CD4-positive, alpha-beta T cell treated with Interleukin-6 at 100 ng/mL for 8 hours (primary cell): ENCODE measurements at places on chromosomes 6 and 20.

DNA sequence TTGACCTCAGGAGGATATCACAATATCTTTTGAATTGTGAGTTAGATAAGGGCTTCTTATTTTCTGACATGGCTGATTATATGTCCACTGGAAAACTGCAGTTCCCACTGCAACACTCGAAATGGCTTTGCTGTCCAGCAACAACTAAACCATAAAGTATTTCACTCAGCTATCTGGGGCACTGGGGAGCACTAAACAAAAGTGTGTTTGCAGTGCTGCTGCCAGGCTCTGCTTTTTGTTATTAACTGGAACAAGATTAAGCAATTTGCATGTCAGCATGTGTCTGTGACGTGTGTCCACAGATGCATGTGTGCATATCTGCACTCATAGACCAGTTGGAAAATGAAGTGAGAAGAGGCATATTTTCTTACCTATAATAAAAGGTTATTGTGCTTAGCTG is 107.8 kb upstream of the CCN2 start:
- DNase-seq = no peak

DNA sequence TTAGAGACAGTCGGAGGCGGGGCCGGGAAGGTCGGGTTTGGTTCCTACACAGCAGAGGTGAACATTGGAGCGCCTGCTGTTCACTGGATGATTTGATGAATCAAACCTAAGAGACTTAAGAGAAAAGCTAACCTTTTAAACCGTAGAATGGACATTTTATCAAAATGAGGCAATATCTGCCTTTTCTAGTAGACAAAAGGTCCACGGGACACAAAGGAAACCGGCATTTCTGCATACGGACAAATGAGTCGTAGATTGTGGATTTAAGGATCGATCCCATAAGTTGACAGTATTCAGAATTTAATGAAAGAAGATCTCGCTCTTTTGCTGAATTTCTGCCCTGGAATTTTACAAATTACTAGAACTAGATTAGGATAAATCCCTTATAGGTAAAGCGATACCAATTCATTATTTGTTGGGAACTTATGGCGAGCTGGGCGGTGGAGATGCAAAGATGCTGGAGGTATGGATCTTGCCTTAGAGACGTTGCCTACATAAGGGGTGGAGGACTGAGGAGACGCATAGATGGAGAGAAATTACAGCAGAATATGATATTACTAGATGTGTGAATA is 400 bp downstream of the PAK1IP1 start:
- no peak for DNase-seq

GRCh38 chr6:110410511-110410910 is 4.9 kb downstream of the DDO start:
- DNase-seq = no peak

GRCh38 chr6:29739136-29739881 is 16.1 kb downstream of the HLA-F start:
- no peak for DNase-seq

- DNase-seq = no peak
These were observed 4.5 kb upstream of the PLAGL1 start for GRCh38 chr6:144012534-144012933.

DNA sequence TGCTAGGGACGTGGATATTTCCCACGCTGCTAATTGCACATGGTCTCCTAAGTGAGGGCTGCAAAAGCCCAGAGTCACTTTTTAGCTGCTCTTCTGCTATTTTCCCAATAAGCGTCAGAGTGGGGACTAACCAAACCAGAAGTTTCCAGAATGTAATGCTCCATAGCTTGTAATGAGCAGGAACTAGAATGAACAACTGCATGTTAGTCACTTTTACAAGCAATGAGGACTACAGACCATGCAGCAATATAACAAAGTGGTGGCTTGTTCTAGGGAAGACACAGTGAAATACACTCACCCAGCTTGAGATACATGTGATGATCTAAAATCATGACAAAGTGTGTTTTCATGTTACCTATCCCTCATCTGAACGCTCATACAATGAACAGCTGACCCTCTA is 314.1 kb upstream of the SGK1 start:
- DNase-seq = no peak

GRCh38 chr6:90315354-90315950 is 18.8 kb upstream of the BACH2 start:
- DNase-seq = no peak

- DNase-seq = no peak
These were observed 1.3 kb upstream of the SMPDL3A start for GRCh38 chr6:122787721-122788120.

GRCh38 chr6:5481750-5482149 is 220.4 kb downstream of the FARS2 start:
- DNase-seq = no peak

DNA sequence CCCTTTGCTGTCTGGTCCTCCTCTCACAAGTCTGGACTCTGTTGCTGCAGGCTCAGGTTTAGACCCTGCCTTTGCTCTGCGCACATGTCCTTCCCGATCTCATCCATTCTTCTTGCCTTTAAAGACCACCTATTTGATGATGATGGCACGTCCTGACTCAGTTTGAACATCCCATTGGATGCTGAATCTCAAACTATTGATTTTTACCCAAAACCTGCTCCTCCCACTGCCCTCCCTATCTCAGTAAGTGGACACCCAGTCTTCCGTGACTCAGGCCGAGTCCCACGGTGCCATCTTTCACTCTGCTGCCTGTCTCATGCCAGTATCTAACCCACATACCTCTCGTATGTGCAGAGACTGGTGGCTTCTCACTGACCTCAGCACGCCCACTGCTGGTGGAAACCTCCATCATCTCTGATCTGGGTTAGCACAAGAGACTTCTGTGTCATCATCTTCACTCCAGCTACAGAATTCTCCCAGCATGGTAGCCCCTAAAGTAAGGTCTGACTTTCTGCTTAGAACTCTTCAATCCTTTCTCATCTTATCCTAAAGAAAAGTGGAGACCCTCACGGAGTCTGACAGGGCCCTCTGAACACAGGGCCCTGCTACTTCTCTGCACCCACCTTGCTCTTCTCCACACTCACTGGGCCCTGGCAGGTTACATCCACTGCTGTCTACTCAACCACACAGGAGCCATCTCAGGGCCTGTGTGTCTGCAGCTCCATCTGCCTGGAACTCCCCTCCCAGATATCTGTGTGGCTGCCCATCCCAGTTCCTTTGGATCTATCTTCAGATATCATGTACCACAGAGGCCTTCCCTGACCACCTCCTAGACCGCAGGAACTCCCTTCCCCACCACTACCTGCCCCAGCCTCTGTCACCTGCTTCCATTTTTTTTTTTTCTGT is 387.1 kb upstream of the AGPAT4 start:
- no peak for DNase-seq

GRCh38 chr20:43161716-43162115 is 28.0 kb downstream of the PTPRT start:
- DNase-seq = no peak

DNA sequence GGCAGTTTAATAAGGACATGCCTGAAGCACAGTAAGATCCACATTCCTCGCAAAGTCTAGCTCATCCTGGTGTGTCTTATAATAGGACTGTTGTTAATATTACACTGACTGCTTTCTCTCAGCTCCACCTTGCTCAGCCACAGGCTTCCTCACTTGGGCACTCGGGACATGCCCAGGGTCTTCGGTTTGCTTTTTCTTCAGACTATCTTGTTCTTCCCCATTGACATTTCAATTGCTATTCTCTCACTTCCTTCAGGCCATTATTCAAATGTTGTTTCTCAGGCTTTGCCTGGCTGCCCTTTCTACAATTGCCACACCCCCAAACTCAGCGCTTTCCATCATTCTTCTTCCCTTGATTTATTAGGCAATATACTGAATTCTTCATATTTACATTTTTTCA is 274.8 kb upstream of the RGS17 start:
- DNase-seq = no peak

GRCh38 chr6:133359256-133359655 is 118.1 kb downstream of the EYA4 start:
- DNase-seq = no peak

- peak; percentile 7 for DNase-seq
These were observed 234.9 kb upstream of the MCHR2 start for GRCh38 chr6:100228834-100229441.

DNA sequence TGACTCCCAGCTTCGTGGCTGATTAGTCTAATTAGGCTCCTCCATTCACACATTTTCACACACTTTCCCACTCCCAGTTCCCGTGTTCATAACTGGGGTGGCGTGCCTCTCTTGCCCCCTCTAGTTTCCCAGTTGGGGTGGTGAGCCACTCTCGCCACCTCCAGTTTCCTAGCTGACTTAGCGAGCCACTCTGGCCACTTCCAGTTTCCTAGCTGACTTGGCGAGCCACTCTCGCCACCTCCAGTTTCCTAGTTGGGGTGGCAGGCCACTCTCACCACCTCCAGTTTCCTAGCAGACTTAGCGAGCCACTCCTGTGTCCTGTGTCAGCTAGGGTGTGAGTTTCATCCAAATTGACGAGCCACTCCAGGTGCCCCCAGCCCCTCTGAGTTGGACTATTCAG is 7.4 kb upstream of the GMPR start:
- no peak for DNase-seq

DNA sequence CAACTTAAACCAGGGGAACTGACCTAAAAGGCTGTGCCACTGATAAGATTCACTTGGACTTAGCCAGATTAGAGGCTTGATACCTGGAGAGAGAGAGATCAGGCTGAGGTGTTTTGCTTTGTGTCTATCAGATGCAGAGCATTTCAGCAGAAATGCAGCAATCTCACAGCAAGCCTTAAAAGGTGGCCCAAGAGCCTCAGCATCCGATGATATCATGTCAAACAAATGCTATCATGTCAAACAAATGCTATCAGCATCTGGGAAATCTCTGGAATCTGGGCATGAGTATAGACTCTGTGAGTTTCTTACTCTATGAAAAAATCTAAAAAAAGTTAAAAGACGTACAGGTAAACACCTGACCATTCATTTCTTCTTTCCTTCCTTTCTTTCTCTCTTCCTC is 718.9 kb downstream of the EYS start:
- no peak for DNase-seq

DNA sequence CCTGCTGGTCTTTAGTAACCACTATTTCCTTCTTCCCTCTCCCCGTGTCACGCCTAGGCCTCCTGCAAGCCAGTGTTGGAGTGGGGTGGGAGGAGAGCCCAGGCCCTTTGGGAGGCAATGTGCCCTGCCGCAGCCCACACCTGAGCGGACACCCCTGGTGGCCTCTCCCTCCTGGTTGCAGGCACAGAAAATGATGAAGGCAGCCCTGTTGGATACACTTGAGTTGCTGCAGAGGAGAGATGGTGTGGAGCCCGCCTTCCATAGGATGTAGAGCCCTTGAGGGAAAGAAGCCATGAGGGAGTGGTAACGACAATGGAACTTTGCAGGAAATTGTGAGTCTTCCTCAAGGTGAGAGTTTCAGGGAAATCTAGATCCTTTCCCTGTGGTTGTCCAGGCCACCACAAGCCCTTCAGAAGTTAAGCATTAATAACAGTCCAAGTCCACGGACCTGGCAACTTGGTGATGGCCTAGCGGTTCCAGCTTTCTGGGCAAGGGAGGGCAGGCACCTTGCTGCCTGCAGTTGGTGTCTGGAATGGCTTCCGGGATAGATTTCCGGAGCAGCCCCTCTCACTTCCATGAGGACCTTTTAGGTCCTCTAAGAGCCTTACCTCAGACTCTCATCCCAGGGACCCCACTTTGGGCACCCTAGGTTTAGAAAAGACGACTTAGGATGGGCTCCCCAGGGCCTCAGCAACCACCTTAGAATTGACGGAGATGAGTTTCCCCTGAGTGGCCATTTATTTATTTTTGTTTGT is 67.3 kb upstream of the NXT1 start:
- no peak for DNase-seq

GRCh38 chr6:51570168-51570921 is 517.1 kb downstream of the PKHD1 start:
- DNase-seq = no peak

DNA sequence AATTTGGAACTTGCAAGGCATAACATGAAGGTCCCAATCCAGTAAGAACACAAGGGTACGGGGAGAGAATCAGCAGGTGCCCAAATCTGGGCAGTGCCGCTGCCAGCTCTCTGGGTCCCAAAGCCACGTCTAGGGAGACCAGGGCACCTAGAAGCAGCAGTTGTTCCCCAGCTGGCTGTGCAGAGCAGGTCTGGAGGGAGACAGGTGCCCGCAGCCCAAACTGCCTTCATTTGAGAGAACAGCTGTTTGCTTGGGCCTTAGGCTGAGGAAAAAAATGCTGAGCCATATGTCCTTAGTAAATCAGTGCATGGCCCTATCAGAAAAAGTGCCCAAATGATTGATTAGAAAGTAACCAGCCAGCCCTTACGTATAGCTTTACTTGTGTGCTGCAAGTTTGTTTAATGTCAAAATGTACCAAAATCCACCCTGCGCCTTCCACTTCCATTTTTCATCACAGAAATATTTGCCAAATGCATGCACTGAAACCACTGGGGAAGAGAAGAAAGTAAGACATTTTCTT is 9.1 kb upstream of the PRELID3B start:
- no peak for DNase-seq

- no peak for DNase-seq
These were observed 7.6 kb upstream of the HIVEP2 start for GRCh38 chr6:142952614-142953013.

GRCh38 chr6:31888276-31889258 is 8.9 kb downstream of the EHMT2 start:
- peak; percentile 34 for DNase-seq

DNA sequence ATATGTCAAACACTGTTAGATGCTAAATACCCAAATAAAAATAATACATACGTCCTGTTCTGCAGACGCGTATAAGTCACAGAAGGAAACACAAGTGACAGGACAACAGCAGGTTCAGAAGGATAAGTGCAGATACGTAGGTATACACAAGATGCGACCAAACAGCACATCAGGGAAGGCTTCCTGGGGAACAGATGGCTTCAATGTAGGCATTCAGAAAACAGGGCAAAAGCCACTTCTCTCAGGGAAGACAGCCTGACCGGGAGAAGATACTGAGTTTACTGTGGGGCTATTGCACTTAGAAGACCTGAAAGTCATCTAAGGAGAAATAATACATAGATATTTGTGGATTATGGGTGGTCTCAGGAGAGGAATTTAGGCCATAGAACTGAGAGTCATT is 1.9 kb downstream of the HLA-DPA1 start:
- DNase-seq = no peak

- no peak for DNase-seq
These were observed 15.8 kb upstream of the RFPL4B start for GRCh38 chr6:112331306-112331705.

DNA sequence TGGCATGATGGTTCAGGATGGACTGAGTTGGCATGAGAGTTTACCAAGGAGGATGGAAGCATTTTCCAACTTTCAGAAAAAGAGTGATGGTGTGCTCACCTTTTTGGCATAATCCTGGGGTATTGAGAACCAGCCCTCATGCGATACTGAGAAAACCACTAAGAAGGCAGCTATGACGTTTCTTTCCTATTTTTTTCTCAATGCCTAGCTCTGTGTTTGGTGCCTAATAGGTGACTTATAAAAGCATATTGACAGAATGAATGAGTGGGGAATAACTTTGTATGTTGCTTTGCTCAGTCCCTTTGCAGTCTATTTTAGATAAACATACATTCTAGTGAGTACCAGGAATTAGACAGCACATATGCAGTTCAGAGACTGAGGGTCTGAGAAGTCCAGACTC is 816.3 kb downstream of the DHX35 start:
- DNase-seq = no peak
